ENCODE measurements at places on chromosomes 6 and 20.
A peak's percentile ranks its signal among the peaks of the same experiment; 100 is the strongest.

GRCh38 chr6:16097382-16098171, 31.3 kb upstream of the MYLIP start:
- no peak for DNase-seq

GRCh38 chr20:22575737-22576136, 8.6 kb downstream of the FOXA2 start:
- no peak for DNase-seq

- DNase-seq, result no peak
These were observed 282.1 kb upstream of the BMP2 start for GRCh38 chr20:6485351-6485750.

DNA sequence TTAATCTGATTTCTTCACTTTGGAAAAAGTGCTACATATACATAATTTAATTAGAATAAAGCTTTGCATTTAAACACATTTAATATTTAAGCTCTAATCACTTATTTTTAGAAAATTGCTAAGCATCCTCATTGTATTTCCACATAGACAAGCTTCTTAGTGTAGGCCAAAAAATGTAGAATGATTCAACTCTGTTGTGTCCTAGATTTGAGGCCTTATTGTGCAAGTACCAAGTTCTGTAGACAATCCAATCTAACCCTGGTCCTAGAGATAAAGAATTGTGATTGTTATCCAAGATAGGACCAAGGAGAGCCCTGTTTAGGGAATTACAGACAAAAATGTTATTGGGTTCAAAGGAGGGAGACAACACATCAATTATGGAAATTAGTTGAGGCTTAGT, 27.6 kb downstream of the MRAP2 start:
- no peak for DNase-seq

- no peak for DNase-seq
These were observed 7.2 kb downstream of the ADGRF1 start for GRCh38 chr6:47034926-47035325.

DNA sequence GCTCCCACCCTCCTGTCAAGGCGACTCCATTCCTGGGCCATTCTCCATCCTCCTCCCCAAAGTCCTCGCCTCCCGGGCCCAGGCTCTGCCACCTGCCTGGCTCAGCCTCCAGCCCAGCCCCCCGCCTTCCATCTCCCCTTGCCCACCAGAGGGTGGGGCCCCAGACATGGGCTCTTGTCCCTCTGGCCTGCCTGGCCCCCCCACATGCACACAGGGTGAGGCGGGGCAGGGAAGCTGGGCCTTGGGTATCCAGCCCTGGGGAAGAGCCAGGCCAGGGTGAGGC, 95.2 kb downstream of the YTHDF1 start:
- no peak for DNase-seq

DNA sequence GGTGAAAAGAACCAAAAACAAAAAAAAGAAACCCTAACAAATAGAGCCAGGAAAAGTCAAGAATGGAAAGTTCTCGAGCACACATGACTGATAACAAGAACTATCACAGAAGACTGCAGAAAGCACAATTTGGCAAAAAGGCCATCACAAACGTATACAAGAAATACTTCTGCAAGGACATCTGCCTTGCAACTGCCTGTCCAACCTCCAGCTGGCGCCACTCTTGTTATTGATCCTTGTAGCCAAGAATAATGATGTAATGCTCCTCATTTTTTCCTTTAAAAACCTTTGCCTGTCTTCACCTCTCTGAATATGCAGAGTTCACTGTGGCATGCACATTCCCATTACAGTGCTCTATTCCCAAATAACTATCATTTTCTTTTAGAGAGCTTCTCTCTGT, 87.9 kb upstream of the BMP5 start:
- DNase-seq, result no peak

- DNase-seq, result no peak
These were observed 7.4 kb downstream of the ADGRF5 start for GRCh38 chr6:46914279-46914810.

DNA sequence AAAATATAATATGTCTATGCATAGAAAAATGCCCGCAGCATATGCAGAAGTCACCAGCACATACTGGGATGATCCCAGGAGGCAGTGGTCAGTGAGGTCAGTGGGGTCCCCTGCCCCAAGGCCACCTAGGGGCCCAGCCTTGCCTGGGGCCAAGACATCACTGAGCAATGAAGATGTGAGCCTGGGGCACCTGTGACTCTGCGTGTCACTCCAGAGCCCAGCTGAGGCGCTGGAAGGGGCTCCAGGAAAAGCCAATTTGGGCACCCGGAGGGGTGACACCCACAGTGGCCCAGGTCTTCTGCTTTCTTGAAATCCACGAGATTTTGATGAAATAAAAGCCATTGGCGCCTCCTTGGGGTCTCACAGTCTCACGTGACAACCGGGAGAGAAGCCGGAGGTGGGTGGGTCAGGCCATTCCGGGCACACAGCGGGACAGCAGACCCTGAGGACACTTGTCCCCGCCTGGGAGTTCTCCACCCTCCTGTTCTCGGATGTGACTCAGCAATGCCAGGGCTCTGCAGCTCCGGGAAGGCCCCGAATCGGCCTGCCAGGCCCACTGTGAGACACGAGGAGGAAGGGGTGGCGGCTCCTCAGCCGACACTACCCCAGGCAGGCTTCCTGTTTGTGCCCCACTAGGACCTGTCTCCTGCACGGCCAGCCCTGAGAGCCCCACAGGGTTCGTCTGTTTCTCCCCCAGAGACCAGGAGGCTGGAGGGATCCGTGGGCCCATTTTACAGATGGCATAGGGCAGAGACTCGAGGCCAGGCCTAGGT, 24.4 kb upstream of the SLCO4A1 start:
- DNase-seq, result no peak

DNA sequence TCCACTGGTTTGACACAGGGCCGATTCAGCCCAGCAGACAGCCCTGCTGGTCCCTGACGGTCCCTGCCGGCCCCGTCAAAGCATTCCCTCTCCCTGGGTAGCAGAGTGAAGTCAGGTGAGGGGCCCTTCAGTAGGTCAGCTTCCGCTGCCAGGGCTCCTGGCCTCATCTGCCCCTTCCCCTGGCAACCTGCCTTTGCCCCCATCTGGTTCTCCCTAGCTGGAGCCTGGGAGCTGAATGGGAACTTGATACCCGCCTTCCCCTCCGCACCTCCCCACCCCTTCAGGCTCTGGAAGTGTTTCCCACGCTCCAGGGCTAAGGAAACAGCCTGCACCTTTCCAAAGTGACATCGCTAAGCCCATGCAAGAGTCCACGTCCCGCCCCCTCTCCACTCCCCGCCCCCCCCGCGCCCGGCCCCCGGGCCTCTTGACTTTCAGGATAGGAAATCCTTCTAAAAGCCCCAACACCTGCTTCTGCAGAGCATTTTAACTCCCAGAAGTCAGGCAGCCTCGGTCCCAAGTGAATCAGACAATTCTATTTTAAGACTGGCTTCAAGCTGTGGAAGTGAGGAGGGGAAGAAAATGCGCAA, 53.3 kb downstream of the ISM1 start:
- no peak for DNase-seq

GRCh38 chr6:84093441-84094435, 60.2 kb downstream of the MRAP2 start:
- DNase-seq, result no peak

- DNase-seq, result no peak
These were observed 14.0 kb downstream of the SGK1 start for GRCh38 chr6:134303891-134304290.

- no peak for DNase-seq
These were observed 41.1 kb upstream of the BMP6 start for GRCh38 chr6:7684843-7685242.

GRCh38 chr6:155648301-155648700, 192.7 kb upstream of the NOX3 start:
- DNase-seq, result no peak

DNA sequence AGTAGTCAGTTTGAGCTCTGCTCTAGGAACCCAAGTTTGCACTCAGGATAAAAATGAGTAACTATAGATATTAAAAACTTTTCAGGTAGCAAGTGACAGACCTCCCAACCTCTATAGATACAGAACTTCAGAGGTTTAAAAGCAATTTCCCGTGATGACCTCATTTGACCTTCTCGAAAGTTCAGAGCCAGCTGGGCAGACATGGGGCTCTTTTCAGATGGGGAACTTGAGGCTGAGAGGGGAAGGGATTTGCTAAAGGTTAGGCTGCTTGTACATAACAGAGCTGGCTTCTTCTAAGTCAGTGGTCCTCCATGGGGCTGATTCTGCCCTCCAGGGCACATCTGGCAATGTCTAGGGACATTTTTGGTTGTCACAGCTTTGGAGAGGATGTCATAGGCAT, 58.8 kb upstream of the ZNF831 start:
- DNase-seq, result no peak

DNA sequence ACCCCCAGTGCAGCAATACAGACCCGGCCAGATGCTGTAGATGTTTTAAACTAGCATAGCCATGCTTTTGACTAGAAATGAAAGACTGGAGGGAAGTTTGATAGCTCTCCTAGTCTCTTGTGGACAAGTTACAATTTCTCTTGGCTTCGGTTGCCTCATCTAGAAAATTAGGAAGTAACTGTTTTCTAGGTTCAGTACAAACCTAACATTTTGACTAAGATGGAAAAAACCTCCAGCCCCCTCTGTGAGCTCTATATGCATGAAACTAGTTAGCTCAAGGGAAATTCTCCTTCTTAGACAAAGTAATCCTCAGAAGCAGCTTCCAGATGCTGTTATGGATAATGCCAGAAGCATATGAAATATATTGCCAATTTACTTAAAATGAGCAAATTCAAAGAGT, 86.6 kb downstream of the RNF144B start:
- DNase-seq, result no peak

DNA sequence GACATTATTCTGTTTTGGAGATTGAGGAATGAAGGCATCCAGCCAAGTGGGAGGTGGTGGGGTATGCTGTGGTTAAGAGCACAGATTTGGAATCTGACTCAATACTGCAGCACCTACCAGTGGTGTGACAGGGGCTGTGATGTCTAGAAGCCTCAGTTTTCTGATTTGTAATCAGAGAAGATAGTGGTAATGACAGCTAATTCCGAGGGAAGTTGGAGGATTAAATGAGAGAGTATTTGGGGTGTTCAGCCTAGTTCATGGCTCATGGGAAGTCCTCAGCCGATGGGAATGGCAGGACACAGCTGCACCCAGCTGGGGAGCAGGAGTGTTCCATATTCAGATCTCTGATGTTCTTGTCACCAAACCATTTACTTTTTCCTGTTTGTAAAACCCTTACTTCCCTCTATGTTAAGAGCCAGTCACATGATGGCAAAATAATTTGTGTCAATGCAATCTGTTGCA, 9.3 kb downstream of the SLC9A8 start:
- DNase-seq, result no peak

GRCh38 chr6:446418-447366, 55.1 kb downstream of the IRF4 start:
- peak; percentile 69 for DNase-seq

- DNase-seq, result no peak
These were observed 429.0 kb downstream of the BMP2 start for GRCh38 chr20:7196481-7196880.

- no peak for DNase-seq
These were observed 150.2 kb downstream of the LPA start for GRCh38 chr6:160513836-160514235.

GRCh38 chr6:13527671-13528056, 40.3 kb upstream of the GFOD1 start:
- no peak for DNase-seq

Data from stimulated activated CD8-positive, alpha-beta memory T cell treated with anti-CD3 and anti-CD28 coated beads, Interleukin-15, amount 100 ng/mL, for 24 hours (primary cell).